ENCODE measurements at places on chromosomes 6 and 20.

- DNase-seq, result no peak
Measured at GRCh38 chr20:21166801-21167200, 40.9 kb downstream of the KIZ start.

GRCh38 chr20:57619051-57619831 is 985 bp downstream of the ZBP1 start:
- no peak for DNase-seq

DNA sequence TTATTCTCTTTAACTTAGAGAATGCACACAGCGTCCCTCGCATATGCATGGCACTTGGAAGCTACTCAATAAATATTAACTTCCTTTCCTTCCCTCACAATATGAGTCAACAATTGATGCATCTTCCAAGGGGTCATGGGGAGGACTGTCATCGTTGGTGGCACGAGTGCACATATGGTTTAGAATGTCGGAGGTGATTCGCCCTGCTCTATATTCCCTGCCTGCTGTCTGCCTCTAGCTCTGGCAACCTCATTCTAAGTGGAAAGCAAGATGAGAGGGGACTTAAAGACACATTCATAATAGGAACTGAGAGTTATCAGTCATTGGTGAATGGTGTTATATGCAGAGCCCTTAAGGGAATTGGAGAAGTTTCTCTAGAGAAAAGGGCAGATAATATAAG is 44.6 kb downstream of the MAK start:
- no peak for DNase-seq

DNA sequence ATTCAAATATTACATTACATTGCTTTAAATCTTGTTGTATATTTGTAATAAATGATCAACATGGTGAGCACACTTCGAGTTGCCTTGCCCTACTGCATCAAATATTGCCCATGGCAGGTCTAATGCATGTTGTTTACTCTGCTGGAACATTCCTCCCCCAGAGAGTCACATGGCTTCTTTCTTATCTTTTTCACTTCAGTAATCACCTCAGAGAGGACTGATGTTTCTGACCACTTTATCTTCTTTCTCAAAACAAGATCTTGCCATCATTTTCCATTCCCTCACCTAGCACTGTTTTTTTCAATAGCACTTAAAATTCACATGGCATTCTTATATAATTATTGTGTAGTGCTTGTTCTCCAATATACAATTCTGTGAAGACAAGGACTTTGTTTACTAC is 243.5 kb upstream of the THEMIS start:
- DNase-seq, result no peak

DNA sequence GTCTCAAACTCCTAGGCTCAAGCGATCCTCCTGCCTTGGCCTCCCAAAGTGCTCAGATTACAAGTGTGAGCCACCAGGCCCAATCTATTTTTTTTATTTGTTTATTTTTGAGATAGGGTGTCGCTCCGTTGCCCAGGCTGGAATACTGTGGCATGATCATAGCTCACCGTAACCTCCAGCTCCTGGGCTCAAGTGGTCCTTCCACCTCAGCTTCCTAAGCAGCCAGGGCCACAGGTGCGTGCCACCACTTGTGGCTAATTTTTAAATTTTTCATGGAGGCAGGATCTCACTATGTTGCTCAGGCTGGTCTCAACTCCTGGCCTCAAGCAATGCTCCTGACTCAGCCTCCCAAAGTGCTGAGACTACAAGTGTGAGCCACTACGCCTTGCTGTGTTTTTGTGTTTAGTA is 9.8 kb downstream of the KIF3B start:
- no peak for DNase-seq

DNA sequence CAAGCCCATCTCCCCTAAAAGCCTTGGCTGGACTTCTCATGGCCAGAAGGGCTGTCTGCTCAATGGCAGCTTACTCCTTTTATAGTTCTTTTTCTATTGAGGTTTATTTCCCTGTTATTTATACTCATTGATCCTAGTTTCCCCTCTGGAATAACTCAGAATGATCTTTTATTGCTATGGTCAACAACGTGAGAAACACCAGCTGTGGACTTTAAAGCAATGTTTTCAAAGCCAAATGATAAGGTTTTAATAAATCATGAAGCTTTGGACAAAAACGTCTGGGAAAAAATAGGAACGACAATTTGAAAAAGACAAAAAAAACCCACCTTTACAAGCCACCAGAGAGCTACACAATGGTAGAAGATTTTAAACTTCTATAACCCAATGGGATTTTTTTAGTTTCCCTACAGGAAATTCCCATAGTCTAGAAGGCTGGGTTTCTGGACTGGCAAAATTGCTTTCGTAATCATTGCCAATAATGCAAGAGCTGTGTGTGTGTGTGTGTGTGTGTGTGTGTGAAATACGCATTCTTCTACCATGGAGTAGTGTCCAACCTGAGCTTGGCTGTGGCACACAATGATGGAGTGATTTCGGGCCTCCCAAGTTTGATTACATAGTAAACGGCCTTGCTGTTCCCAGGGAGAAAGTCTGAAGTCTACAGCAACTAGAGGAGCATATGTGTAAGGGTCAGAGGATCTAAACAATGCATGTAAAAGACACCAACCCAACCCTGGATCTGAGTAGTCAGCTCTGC is 396.0 kb downstream of the SYNE1 start:
- no peak for DNase-seq

GRCh38 chr6:71137973-71138372 is 150.6 kb upstream of the OGFRL1 start:
- no peak for DNase-seq

DNA sequence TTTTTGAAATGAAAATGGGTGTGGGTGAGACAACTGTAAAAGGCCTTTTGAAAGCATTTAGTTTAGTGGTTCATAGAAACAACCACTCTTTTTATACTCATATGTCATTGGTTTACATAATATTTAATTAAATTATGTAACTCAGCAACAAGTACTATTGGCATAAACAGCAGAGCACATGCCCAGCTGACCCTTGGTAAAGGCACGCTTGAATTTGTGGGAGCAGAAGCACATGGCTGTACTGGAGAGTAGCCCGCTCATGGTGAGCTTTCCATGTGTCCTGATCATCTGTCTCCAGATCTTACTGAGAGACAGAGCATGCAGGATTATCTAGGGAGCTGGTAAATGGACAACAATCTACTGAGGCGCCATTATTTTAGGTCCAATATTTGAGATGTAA is 17.1 kb upstream of the KLHL31 start:
- no peak for DNase-seq

GRCh38 chr20:63394069-63394919 is 33.1 kb upstream of the CHRNA4 start:
- DNase-seq, result no peak

- peak; percentile 59 for DNase-seq
Measured at GRCh38 chr6:71510057-71510713, 221.6 kb downstream of the OGFRL1 start.

- no peak for DNase-seq
Measured at GRCh38 chr6:7921046-7921445, 10.5 kb upstream of the TXNDC5 start.

DNA sequence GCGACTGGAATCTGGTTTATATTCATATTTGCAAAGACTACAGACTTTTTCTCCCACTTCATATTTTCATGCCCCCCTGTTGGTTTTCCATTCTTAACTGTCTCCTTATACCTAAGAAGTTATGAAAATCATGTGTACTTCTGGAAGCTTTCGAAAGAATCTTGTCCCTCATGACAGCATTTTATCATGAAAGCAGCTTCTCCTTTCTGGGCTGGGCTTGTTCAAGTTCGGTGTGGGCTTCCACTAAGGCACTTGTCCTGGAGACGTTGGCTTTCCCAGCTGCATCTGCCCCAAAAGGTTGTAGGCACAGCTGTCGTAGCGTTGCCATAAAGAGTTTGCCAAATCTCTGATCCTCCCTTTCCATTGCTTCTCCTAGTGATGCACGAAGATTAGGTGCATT is 56.5 kb downstream of the RPRD1B start:
- DNase-seq, result no peak

GRCh38 chr20:46939031-46939965 is 44.7 kb downstream of the EYA2 start:
- no peak for DNase-seq

GRCh38 chr6:116376149-116376548 is 5.4 kb downstream of the DSE start:
- DNase-seq, result no peak

DNA sequence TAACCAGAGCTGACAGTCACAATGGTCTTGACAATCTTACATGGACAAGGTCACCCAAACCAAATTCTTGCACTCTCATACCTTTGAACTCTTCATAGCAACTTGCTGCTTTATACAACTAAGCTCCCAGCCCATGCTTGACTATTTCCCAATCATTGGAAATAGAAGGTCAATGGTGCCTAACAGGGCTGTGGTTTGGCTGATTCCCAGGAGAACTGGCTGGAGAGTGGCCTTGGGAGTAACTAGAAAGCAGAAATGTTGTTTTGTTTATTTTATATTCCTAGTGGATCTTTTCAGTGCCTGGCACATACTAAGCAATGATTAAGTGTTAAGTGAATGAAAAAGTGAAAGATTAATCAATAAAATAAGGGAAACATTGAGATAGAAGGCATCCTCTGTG is 3.0 kb downstream of the SPINT4 start:
- no peak for DNase-seq

GRCh38 chr6:10749734-10750133 is 2.1 kb downstream of the TMEM14B start:
- DNase-seq, result no peak

- DNase-seq, result no peak
Measured at GRCh38 chr6:35569011-35569461, 56.3 kb upstream of the TULP1 start.

GRCh38 chr6:77653816-77654215 is 977 bp downstream of the MEI4 start:
- no peak for DNase-seq

DNA sequence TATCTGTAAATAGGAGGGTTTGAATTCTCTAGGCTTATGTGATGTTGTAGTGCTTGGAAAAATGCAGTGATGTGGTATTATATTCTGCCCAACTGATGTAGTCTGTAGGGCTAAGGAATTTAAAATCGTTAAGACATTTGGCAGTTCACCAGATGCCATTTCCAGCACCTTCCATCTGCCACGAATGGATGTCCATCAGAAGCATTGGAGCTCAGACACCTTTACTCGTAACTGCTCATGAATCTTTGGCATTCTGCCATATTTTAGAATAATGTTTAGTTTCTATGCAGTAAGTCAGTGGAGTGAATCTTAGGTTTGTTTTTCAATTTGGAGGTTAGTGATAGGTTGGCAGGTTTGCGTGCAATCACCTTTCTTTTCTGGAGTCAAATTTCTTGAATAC is 2.4 kb upstream of the SYTL3 start:
- DNase-seq, result no peak

DNA sequence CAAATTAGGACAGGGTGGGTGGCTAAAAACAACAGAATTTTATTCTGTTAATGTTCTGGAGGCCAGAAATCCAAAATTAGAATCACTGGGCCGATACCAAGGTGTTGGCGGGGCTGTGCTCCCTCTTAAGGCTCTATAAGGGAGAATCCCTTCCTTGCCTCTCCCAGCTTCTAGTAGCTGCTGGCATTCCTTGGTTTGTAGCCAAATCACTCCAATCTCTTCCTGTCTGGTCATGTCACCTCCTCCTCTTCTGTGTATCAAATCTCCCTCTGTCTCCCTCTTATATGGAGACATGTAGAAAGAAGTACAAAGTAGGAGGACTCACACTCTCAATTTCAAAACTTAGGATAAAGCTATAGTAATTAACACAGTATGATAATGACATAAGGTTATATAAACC is 102.9 kb upstream of the SIRPA start:
- DNase-seq, result no peak

GRCh38 chr20:58950603-58951002 is 30.5 kb upstream of the NELFCD start:
- DNase-seq, result no peak

DNA sequence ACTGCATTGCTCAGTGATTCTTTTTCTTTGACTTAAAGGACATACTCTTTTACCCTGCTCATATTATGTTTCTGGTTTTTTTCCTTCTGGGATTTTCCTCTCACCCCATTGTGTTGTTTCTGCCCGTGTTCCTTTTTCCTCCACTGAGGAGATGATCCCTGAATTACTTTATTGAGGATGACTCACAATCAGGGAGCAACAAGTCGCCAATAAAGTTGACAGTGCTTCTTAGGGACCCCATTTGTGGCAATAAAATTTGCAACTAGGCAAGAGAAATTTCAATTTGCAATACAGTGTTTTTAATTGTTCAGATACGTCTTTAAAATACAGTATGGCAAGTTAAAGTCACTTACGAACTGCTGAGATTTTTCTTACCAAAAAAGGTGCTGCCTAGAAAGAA is 217.9 kb downstream of the SOX4 start:
- no peak for DNase-seq

DNA sequence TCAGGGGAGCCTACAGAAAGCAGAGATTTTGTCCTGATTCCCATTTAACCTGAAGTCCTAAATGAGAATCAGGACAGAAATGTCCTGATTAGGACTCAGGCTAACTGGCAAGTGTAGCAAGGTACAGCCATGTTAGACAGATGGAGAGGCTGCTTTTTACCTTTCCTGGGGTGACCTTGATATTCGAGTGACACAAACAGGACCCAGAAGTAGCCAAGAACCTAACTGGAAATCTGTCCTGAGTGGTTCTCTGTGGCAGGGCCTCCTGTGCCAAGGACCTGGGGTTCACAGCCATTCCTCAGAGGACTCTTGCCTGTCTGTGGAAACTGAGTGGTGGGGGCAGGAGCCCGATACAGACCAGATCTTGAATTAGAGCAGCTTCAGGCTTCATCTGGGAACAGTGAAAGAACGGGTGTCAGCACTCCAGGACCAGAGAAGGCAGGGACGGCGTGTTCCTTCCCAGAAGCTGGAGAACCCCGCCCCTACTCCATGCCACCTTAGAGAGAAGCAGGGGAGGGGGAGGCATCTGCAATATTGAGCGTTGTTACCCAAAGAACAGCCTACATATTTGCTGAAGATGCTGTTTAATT is 4.3 kb upstream of the FUCA2 start:
- no peak for DNase-seq

DNA sequence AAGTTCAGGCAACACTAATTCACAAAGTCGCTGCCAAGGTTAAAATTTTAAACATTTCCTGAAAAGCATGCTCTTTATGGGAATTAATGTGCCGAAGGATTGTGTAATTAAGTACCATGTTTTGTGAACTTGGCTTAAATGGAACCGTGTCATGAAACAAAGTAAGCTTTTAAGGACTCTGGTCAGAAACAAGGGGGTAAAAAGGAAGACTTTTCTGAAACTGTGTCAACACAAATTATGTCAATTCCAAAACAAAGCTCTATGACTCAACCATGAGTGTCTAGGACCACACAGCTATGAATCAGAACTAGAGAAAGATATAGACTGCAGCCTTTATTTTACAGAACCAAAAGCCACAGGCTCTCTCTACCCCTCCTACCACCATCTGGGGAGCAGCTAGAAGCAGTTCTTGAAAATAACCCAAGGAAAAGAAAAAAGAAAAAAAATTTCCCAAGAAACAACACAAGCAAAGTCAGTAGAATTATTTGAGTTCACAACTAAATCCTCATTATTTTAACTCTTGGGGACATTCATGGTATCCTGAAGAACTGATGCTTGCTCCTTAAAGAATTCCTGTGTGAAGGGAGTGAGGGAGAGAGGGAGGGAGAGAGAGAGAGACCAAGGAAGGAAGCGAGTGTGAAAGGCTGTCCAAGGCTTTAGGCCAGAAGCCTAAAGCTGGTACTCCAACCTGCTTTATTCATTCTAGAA is 81.9 kb downstream of the ZMYND8 start:
- peak; percentile 87 for DNase-seq

GRCh38 chr6:107625264-107625663 is 135.3 kb downstream of the SOBP start:
- no peak for DNase-seq
